Endodermal cell (in vitro differentiated cells): ENCODE measurements at places on chromosomes 6 and 20.

GRCh38 chr6:51542475-51542874 lies 544.9 kb downstream of the PKHD1 start:
- DNase-seq = no peak

DNA sequence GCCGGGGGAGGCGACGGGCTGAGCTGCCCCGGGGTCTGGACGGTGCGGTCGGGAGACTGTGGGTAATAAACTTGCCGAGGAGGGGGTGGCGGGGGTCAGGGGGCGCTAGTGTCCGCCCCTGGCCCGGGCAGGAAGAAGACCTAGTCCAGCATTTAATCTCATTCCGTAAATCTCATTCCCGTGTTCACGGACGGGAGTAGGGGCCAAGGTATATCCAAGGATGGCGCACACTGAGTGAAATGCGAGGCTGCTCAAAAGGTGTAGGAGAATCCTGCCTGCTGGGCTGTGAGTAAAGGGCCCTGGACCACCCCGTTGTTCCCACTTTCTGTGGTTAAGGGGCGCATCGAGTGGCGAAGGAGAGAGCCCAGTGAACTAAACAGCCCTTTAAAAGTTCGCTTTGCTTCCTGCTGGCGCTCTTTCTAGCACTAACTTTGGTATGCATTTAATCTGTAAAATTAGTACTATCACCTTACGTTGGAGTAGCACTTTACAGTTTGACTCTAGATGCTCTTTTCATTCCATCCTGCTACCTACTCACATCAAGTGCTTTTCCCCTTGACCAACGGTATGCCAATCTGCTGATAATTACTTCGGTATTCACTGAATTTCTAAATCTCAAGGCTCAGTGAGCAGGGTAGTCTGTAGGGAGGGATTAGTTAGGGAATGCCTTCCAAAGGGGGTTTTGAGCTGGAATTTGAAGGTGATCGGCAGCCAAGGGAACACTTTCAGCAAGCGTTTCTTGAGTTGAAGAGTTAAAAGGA lies 730 bp downstream of the PARD6B start:
- peak; percentile 75 for DNase-seq

- no peak for DNase-seq
Observed at GRCh38 chr20:53250456-53250855, 278.3 kb downstream of the TSHZ2 start.

GRCh38 chr6:128558924-128559323 lies 38.5 kb upstream of the PTPRK start:
- DNase-seq = no peak

- no peak for DNase-seq
Observed at GRCh38 chr6:102581378-102582124, 1188.0 kb downstream of the GRIK2 start.

DNA sequence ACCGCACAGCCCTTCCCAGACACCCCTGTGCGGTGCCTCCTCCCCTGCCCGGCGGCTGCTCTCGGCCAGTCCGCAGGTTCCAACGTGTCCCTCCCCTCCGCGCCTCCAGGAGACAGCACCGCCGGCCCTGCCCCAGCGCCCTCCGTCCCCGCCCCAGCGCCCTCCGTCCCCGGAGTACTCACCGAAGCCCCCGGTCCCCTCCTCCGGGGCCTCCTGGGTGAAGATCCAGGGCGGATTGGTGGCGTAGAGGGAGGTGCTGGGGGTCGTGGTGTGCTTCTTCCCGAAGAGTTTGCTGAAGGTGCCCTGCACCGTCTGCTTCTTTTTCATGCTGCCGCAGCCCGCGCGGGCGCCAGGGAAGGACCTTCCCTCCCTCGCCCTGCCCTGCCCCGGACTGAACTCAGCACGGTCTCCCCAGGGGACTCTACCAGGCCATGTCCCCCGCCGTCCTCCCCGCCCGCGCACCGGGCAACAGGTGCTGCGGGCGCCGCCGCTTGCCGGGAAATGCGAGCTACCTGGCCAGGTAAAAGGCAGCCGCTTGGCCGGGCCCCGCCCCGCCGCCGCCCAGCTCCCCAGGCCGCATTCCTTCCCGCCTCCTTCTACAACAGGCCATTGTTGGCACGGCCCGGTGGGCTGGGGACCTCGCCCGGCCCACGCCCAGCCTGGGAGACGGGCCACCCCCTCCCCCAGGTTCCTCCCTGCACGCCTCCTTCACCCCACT lies at the start of gene C6orf132:
C6orf132 (minus strand) TSS at position 503 of the 718 bp plus-strand sequence; CDS start at position 327, 176 bp downstream.
- peak; percentile 92 for DNase-seq

DNA sequence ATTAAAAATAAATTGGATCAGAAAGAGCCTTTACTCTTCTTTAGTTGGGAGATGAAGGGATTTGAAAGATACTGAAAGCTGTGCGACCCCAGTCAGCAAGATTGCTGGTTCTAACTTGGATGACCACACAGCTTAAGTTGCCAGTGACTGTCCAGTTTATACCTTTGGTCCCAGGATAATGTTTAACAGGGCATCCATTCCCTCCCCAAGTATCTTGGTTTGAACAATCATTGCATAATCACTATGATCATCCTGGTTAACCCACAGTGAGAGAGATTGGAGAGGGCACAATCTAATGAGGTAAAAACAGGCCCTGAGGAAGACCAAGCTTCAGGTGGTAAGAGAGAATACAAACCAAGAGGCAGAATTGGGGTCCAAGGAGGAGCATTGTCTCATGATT lies 798.3 kb downstream of the MAFB start:
- no peak for DNase-seq

DNA sequence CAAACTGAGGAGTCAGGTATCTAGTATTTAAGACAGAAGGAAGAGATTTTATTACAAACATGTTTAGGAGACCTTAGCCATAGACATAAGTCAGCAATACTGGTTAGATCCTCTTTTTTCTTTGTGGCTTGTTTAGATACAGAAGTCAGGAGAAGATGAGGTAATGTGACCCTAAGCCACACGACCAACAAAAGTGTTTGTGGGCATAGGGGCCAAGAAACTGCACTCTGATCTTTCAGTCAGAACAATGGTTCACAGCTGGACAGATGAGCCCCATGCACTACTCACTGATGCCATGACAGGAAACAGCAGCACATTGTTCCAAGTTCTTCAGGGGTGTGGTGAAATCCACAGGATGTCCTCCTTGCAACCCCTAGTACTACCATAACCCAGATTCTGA lies 238.5 kb upstream of the RAB32 start:
- no peak for DNase-seq

- DNase-seq = no peak
Observed at GRCh38 chr6:160227038-160227768, 31.4 kb downstream of the SLC22A2 start.
